ENCODE measurements at places on chromosomes 2 and 18. TPM values are rescaled to one million over a fixed set of nuclear protein-coding genes. Genes with fewer than 3 reads are reported as not detected.

GRCh38 chr2:74447230-74447999 lies 5.7 kb upstream of the RTKN start:
- H3K36me3 ChIP-seq: no peaks in the 10 kb centered on the region
- no peak overlapping the region for H3K27ac ChIP-seq
- no peak overlapping the region for H3K4me3 ChIP-seq
- no peak for DNase-seq

- no peak overlapping the region for H3K27ac ChIP-seq
- H3K4me1 ChIP-seq: no peaks in the 10 kb centered on the region
- peaks cover 20% of the 10 kb centered on the region for H3K36me3 ChIP-seq
- no peak overlapping the region for H3K4me3 ChIP-seq
- no peaks in the 10 kb centered on the region for H3K27me3 ChIP-seq
- DNase-seq: no peak
These were observed 5.1 kb downstream of the GPR75 start for GRCh38 chr2:53854678-53855077.

DNA sequence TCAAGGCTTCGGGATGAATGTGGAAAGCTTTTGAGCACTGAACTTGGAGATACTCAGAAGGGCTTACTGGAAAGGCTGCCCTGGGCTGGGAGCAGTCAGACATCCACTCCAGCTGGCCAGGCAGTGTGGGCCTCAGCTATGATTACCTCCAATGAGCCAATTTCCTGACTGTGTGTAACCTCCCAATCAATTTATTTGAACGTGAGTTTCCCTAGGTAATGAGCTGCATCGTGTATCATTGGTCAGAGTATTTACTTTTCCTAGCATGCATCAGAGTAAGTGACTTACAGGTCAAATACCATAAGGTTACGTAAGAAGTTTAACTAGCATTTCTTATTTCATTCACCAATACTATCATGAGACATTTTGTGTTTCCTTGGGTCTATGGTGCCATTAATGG lies 11.0 kb upstream of the CTAGE1 start:
- no peaks in the 10 kb centered on the region for H3K4me1 ChIP-seq
- H3K4me3 ChIP-seq: no peak overlapping the region
- DNase-seq: no peak
- H3K27me3 ChIP-seq: no peaks in the 10 kb centered on the region
- no peak overlapping the region for H3K27ac ChIP-seq

Gene ALLC
- total RNA-seq: not detected

Gene IL1A
- not detected for total RNA-seq

DNA sequence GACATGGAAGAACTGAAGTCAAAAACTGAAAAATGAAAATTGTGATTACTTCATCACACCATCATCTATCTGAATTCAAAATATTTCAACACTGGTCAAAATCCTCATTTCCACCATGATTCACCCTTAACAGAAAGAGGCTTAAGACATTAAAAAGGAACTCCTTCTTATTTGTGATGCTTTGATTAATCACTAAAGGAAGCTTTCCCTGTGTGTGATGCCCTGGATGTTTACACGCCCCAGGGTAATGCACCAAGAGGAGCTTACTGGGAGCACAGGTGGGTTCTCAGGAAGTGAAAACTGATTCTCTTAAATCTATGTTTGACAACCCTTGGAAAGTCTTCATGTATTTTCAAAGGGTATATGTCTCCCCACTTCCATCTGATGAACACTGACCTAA lies 11.5 kb downstream of the GRB14 start:
- H3K27ac ChIP-seq: no peak overlapping the region
- no peaks in the 10 kb centered on the region for H3K4me1 ChIP-seq
- H3K36me3 ChIP-seq: no peaks in the 10 kb centered on the region

- H3K4me1 ChIP-seq: no peaks in the 10 kb centered on the region
- DNase-seq: no peak
- H3K4me3 ChIP-seq: no peak overlapping the region
- H3K36me3 ChIP-seq: peaks cover 5% of the 10 kb centered on the region
- no peaks in the 10 kb centered on the region for H3K27me3 ChIP-seq
These were observed 137.3 kb downstream of the ZNF516 start for GRCh38 chr18:76357585-76358260.

Gene RAB27B
- 1.4 TPM for total RNA-seq

DNA sequence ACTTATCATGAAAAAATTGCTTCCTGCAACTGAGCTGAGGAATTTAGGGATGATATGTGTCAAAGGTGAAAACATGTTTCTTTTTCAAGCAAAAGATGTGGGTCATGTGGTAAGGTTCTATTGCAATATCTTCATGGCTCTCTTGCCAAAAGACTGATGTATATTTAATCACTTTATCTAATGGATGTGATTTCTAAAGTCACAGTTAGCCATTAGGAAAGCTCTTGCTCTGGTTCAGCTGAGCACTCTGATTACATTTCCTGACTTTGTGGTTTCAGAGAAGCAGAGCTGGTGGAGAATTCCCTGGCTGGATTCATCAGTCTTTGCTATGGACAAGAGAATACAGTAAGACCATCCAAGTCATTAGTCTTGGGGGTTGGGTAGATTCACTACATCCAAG lies 24.4 kb downstream of the SCN9A start:
- no peaks in the 10 kb centered on the region for H3K27me3 ChIP-seq
- no peaks in the 10 kb centered on the region for H3K36me3 ChIP-seq
- H3K27ac ChIP-seq: no peak overlapping the region
- H3K4me1 ChIP-seq: no peaks in the 10 kb centered on the region
- no peak for DNase-seq
- no peak overlapping the region for H3K4me3 ChIP-seq

Gene CDH20
- 0.14 TPM for total RNA-seq

Gene IL1F10
- total RNA-seq: not detected

GRCh38 chr2:224586127-224586695 lies 1.0 kb upstream of the CUL3 start:
- H3K4me3 ChIP-seq: peak overlapping the region; percentile 98
- DNase-seq: no peak
- peaks cover 6% of the 10 kb centered on the region for H3K36me3 ChIP-seq
- H3K27me3 ChIP-seq: no peaks in the 10 kb centered on the region
- H3K27ac ChIP-seq: peak overlapping the region; percentile 96

GRCh38 chr2:240161087-240161750 lies 20.8 kb upstream of the OTOS start:
- no peaks in the 10 kb centered on the region for H3K4me1 ChIP-seq
- no peaks in the 10 kb centered on the region for H3K36me3 ChIP-seq
- H3K27me3 ChIP-seq: no peaks in the 10 kb centered on the region
- no peak overlapping the region for H3K27ac ChIP-seq

- H3K4me1 ChIP-seq: no peaks in the 10 kb centered on the region
- no peak overlapping the region for H3K27ac ChIP-seq
- no peak for DNase-seq
- H3K27me3 ChIP-seq: no peaks in the 10 kb centered on the region
These were observed 161.3 kb upstream of the REG3G start for GRCh38 chr2:78864205-78864604.

Data from activated naive CD8-positive, alpha-beta T cell treated with anti-CD3 and anti-CD28 coated beads, Interleukin-2, amount 10 ng/mL, durations not matched to agents 7 days and 5 days (primary cell).